NCI-H2081 (cell line): ENCODE measurements at places on chromosomes 4 and X.

GRCh38 chr4:69748173-69748572, 12.2 kb downstream of the SULT1B1 start:
- DNase-seq, result no peak

DNA sequence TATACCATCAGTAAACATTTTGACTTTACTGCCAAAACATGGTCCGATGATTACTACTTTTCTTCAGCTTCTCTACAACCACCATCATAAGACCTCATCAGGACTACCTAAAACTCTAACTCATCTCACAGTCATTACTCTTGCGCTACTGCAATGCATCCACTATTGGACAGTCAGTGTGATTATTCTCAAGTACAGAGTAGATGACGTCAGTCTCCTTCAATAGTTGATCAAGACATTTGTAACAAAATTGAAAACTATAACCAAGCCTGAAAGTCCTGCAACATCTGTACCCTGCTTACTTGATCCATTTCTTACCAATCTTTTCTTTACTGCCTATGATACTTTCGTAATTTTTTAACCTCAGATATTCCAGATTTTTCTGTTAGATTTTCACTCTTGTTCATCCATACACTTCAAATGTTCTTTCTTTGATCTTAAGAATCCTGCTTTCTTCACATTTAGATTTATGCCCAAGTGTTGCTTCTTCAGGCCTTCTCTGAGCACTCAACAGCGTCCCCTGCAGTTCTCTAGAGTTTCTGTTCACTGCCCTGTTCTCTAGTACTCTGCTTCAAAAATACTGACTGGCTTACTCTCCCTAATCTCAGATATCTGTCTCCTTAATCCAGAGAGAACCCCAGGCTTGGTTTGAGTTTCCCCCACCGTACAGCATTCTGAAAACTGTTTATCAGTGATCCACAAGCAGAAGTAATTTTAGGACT, 1517.6 kb downstream of the STIM2 start:
- DNase-seq, result no peak

DNA sequence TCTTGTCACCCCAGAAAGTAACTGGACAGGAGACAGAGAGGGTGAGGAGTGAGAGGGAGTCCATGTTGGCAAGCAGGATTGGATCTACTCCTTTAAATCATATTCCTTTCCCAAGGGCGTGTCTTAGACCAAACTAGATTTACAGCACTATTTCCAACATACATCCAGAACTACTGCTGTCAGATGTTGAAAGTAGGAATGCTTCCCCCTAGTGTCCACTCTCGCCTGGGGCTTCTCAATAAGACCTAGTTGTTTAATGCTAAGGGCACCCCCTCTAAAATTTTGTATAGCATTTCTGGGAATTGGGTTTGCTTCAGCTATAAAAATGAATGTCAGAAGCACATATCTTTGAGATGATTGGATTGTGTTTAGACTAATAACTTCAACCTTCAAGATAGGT, 13.3 kb downstream of the OFD1 start:
- peak; percentile 32 for DNase-seq

GRCh38 chrX:69229436-69229835, 64.2 kb upstream of the PJA1 start:
- DNase-seq, result no peak

DNA sequence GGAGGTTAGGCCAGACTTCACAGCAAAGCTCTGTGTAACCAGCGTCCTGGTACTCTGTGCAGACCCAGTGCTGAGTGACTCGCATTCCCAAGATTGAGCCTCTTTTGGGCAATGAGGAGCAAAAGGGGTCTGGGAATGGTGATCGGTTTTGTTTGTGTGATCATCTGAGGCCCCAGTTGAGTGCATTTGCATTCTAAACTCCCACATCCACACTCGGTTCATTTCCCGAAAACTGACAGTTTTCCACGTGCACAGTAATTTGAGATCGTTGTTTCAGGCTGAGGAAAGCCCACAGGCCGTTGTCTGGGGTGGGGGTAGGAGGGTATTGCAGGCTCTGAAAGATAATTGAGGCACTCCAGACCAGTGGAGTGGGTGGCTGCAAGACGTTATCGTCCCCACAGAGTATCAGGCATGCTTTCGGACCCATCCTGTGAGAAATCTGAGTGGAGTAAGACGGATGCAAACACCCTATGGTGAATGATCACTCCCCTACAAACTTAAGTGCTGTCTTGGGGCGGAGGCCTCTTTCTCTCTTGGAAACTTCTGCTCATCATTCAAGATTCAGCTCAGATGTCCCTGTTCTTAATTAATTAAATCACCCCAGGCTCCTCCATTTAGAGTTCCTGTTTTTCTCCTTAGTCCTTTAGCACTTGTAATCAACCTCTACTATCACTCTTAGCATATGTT, 96.1 kb downstream of the AFF1 start:
- DNase-seq, result no peak

- DNase-seq, result no peak
These were observed 619.5 kb downstream of the EPHA5 start for GRCh38 chr4:65050786-65051185.

DNA sequence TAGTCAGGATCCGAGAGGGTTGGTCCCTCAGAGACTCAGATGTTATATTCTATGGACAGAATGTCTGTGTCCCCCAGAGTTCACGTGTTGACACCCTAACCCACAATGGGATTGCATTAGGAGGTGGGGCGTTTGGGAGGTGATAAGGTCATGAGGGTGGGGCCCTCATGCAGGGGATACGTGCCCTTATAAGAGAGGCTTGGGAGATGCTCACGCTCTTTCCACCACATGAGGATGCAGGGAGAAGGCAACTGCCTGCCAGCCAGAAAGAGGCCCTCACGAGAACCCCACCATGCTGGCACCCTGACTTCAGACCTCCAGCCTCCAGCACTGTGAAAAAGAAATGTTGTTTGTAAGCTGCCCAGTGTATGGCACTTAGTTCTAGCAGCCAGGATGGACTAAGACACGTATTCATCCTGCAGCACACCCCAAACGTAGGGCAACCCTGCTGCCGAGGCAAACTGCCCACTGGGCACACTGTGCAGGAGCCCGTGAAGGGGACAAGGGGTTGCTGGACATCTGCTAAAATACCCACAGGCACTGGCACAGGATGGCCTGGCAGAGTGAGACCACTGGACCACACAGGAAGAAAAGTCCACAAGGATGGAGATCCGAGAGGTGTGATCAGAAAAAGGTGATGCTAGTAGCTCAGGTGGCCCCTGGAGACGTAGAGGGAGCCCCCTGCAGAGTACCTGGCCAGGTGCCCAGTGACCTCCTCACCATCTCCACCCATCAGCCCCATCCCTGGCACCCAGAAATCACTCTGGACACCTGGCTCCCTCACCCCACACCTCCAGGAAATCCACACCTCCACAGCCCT, 62.7 kb downstream of the HTRA3 start:
- no peak for DNase-seq

DNA sequence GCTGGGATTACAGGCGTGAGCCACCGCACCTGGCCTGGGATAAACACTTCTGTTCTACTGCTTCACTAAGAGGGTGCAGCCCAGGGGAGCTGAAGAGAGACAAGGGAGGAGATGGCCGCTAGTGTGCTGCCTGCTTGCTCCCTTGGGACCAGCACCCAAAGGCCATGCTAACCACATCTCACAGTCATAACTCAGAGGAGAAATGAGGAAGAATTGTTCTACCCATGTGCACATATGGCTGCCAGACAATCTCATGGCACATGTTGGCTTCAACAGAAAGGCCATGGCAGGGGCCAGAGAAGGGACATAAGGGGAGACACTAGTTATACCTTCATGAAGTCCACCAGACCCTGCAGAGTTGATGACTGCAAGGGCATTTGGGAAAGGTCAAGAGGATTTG, 22.4 kb downstream of the CLDN22 start:
- DNase-seq, result no peak

DNA sequence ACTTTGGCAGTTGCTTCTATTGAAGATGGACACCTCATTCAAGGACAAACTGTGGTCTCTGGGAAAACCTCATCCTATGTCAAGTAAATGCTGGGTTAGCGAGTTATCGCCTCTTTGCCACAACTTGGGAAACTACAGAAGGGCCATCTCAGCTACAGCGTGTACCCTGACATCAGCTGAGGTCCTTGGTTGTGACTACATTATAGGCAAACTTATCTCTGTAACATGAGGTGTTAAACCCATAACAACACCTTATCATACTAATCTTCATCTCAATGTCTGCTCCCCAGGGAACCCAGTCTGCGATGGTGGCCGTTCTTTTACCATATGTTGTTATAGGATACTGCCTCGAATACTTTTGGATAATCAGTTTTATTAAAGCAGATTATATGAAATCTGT, 1862.7 kb downstream of the STIM2 start:
- DNase-seq, result no peak

GRCh38 chr4:136985683-136986082, 546.6 kb downstream of the PCDH18 start:
- no peak for DNase-seq

DNA sequence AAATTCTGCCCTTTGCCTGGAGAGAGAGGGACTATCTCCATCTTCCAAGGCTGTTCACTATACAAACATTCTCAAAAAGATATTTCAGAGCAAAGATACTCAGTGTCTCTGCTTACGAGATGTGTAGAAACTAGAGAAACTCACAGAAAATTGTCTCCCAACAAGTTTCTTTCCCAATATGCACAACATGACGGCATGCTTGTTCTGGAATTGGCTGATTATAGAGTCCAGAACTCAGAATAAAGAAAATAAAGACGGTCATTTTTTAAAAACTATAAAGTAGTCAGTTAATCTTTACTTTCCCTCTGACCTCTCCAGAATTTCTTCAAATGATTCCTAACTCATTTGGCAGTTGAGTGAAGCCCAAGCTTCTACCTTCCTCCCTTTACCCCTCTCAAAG, 285.5 kb upstream of the KLF3 start:
- no peak for DNase-seq

DNA sequence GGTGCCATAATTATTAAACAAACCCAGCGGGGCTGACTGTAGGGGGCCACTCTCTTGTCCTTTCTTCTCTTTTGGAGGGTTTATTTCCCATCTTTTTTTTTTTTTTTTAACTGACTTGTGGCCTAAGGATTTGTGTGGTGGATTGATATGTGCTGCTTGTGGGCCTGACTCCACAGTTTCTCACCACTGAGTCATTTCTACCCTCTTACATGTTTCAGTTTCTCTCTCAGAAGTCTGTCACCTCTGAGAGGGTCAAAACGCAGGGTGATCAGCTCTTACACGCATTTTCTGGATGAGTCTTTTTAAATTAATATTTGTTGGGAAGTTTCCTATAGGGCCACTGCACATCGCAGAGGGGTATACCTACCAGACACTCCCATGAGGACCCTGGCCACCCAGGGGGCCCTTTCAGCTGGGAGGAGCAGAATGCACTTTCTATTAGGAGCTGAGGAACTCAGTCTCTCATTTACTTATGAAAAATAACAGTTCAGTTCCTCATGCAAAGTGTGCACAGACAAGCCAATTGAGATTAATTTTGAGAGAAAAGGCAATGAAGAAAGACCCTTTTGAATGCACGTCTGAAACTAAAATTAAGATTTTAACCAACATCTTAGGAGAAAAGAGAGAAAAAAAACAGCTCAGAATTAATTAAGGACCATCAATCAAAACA, 407.9 kb downstream of the TECRL start:
- no peak for DNase-seq

DNA sequence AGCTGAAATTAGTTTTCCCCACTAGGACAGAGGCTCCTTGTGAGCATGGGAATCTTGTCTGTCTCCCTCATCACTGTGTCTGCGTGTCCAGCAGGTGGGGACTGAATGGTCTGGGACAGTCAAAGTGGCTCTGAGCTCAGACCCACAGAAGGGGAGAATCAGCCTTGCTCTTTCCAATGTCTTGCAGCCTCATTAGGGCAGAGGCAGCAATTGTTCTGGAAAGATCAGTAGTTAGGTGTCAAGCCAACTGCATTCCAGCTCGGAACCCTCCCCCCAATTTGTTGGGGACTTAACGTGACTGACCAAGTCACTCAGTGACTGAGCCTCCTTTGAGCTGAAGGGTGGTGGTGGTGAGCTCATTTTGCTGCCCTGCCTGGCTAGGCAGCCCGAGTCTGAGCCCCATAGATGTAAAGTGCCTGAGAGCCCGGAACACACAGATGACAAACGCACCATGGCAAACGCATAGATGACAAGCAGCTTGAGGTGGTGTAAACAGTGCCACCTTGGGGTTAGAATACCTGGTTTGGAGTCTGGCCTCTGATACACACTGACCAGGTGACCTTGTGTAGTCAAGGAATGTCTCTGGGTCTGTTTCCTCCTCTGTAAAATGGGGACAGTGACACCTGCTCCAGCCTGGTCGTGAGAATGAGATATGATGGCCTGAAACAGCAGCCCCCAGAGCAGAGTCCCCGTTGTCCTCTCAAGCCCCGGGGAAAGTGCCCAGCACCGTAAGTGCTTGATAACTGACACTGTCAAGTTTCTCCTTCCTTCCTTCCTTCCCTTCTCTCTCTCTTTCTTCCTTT, 2.7 kb upstream of the SORCS2 start:
- no peak for DNase-seq

- peak; percentile 48 for DNase-seq
These were observed 556.3 kb downstream of the PPARGC1A start for GRCh38 chr4:23333556-23333945.

GRCh38 chr4:44700427-44700826, 22.2 kb downstream of the GUF1 start:
- DNase-seq, result no peak

GRCh38 chrX:42783451-42783850, 5.5 kb upstream of the PPP1R2C start:
- DNase-seq, result no peak

- DNase-seq, result no peak
These were observed 32.4 kb upstream of the PDLIM3 start for GRCh38 chr4:185567381-185568376.

- no peak for DNase-seq
These were observed 68.5 kb downstream of the NPNT start for GRCh38 chr4:105963461-105964400.

DNA sequence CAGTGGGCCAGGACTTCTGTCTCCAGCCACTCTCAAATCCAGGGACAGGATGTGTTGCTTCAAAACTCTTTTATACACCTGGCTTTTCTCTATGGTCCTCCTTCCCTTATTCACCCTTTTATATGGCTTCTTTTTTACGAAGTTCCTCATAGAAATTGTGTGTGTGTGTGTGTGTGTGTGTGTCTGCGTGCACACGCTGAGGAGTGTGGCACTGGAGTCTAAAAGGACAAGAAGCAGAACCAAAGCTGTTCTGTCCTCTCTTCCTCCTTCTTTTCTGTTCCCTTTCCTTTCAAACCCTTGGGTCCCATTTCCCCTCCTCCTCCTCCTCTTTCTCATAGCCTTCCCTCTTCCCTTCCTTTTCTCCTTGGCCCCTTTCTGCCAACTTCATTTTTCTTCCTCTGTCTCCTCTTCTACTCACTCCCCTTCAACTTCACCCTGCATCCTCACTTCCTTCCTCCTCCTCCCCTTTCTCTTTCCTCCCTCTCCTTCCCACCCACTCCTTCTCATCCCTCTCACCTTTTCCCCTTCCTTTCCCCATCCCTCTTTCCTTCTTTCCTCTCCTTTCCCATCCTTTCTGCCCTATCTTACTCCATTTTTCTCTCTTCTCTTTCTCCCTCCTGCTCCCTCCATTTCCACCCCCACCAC, 360.5 kb downstream of the MID1IP1 start:
- no peak for DNase-seq

- no peak for DNase-seq
These were observed 717 bp upstream of the WFS1 start for GRCh38 chr4:6268650-6269615.

- no peak for DNase-seq
These were observed 24.8 kb upstream of the EOLA2 start for GRCh38 chrX:149962859-149963757.
